ENCODE measurements at places on chromosomes 4 and X.

- DNase-seq, result no peak
These were observed 30.9 kb upstream of the DDX3X start for GRCh38 chrX:41303013-41303412.

GRCh38 chr4:157035471-157035870, 40.5 kb upstream of the GLRB start:
- no peak for DNase-seq

DNA sequence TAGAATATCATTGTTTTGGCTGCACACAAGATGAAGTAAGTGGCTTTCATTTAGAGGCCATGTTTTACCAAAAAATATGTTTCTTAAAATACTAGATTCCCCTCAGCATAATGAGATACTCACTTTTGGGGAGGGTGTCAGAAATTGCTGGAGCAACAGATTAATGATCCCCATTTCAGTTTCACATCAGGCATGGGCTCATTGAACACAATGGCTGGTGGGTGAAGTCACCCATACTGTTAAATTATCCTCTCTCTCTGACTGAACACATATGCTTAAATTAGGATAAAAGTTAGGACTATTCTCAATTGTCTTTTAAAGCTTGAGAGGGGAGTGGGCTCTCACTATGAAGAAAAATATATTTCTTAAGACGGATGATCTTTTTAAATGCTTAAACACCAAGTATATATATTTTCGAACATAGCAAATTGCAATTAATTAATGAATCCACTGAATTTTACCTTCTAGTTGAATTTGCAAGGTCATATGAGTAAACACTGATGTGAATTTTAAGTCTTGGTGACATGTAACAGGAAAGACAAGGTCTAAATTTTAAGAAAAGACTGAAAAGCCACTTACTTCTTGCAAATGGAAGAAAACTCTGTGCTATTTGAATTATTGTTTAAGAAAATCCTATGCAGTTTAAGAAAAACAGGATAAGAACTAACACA, 2.5 kb downstream of the GPM6A start:
- DNase-seq, result no peak

DNA sequence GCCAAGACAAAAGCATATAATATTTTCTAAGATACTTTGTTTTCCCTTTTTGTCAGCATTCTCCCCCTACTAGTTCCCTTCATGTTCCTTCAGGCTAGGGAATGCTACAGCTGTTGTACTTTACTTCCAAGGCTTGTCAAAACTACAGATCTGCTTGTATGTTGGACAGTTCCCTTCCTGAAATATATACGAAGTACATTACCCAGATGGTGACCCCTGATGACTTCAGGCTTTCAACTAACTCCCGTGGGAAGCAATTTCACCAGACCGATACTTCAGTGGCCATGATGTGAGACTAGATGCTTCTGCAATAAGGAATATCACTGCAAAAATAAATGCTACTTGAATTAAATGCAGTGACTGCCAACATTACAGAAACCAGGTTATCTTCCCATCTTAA, 332.8 kb downstream of the SH2D1A start:
- no peak for DNase-seq

GRCh38 chr4:113407409-113407808, 354.1 kb downstream of the CAMK2D start:
- DNase-seq, result no peak

DNA sequence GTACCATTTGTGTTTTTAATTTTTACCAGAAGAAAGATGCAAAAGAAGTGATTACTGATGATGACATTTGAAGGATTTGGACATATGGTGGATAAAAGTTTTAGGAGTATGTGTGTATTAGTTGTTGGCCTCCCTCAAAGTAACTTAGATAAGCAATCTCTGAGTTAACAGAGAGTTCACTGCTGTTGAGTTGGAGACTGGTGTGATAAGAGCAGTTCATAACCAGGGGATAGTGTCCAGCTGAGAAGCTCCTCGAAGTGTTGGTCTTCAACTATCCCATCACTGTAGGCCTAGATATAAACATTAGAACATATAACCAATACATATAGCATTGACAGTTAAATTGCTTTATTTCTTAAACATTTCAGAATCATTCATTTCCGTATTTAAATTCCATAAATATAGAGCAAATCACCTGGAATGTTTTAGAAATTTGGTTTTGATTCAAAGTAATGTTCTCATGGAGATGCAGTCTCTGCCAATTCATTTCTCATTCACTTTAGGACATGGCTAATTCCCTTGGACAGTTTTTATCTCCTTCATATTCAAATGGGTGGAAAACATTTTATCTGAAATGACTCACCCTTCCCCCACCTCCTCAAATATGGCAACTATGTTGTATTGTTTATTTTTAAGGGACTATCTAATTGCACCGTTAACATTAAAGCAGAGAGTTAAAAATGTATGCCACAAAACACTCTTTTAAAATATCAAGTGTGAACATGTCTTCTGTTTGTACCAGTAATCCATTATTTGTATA, 136.8 kb upstream of the SLC4A4 start:
- DNase-seq, result no peak

GRCh38 chr4:102326951-102327350, 18.3 kb downstream of the SLC39A8 start:
- no peak for DNase-seq

- no peak for DNase-seq
These were observed 102.4 kb downstream of the CEP135 start for GRCh38 chr4:56051029-56051709.

DNA sequence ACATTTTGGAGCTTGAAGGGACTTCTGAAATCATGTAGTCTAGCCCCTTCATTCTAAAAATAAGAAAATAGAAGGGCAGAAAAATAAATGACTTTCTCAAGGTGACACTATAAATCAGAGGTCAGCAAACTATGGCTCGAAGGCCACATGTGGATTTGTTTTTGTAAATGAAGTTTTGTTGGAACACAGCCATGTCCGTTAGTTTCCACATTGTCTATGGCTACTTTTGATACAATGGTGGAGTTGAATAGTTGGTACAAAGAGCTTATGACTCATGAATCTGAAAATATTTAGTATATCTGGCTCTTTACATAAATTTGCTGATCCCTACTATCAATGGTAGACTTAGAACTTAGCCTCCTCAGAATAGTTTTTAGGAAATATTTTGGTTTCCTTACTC, 302.4 kb upstream of the PRPS2 start:
- DNase-seq, result no peak

GRCh38 chr4:20532871-20533870, 167.1 kb upstream of the PACRGL start:
- no peak for DNase-seq

GRCh38 chrX:153820601-153821000, 9.7 kb downstream of the PDZD4 start:
- DNase-seq, result no peak

- no peak for DNase-seq
These were observed 5.6 kb downstream of the CYSLTR1 start for GRCh38 chrX:78321809-78322208.

GRCh38 chr4:1360423-1361283, 13.6 kb downstream of the UVSSA start:
- DNase-seq, result no peak

- no peak for DNase-seq
These were observed 13.8 kb downstream of the SH3BP2 start for GRCh38 chr4:2806390-2807355.

Data from esophagus squamous epithelium (tissue), 5 donors.